Esophagus squamous epithelium (tissue), 5 donors: ENCODE measurements at places on chromosomes 16 and 17.

DNA sequence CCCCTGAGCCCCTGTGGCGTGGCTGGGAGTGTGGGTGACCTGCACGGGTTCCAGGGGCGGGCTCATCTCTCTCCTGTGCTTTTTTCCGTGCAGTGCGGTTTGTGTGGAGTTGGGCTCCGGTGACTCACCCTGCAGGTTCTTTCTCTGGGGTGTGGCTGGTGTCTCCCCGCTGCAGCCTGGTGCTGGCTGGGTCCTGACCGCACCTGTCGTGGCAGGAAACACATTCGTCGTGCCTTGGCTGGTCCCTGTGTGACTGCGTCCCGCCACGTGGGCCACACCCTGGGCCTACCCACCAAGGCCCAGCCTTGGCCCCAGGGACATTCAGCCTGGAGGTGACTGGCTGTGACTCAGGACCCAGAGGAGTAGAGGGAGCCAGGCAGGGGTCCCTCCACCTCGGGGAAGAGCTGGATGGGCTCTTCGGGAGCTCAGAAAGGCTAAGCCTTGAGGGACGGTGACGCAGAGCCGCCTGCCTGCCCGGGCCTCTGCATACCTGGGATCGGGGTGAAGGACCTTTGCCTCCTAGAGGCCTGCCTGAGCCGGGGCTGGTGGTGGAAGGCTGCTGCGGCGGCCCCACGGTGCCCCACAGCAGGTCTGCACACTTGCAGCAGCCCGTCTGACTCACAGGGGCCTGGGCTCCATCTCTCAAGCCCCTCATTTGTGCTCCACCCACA, 7.8 kb downstream of the TRAF7 start:
- H3K27me3 ChIP-seq: no peaks in the 10 kb centered on the region
- H3K4me1 ChIP-seq: peaks cover 51% of the 10 kb centered on the region
- no peak overlapping the region for H3K4me3 ChIP-seq
- no peak for DNase-seq
- H3K36me3 ChIP-seq: peaks cover 9% of the 10 kb centered on the region
- H3K27ac ChIP-seq: peak overlapping the region; percentile 98

- no peaks in the 10 kb centered on the region for H3K27me3 ChIP-seq
- no peaks in the 10 kb centered on the region for H3K36me3 ChIP-seq
- H3K4me3 ChIP-seq: no peak overlapping the region
- no peak overlapping the region for H3K27ac ChIP-seq
- DNase-seq: no peak
Observed at GRCh38 chr17:74528491-74529199, 2.6 kb downstream of the CD300LB start.

DNA sequence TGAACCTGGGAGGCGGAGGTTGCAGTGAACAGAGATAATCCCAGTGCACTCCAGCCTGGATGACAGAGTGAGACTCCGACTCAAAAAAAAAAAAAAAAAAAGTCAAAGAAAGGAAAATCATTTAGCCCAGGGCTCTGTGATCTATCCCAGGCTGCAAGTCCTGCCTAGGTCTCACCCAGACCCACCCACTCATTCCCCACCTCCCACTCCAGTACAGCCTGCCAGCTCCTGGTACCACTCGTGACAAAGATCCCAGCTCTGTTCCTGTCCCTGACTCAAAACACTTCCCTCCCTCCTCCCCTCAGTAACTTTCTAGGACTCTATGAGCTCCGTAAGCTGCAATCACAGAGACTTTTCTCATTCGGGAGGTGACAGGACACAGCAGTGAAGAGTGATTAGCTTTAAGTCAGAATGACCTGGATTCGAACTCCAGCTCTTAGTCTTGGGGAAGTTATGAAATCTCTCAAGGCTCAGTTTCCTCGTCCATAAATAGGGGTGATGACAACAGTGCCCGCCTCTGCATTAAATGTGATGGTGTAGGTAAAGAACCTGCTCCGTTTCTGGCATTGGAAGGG, 28.0 kb upstream of the MRPS23 start:
- no peaks in the 10 kb centered on the region for H3K36me3 ChIP-seq
- H3K4me3 ChIP-seq: no peak overlapping the region
- H3K27ac ChIP-seq: no peak overlapping the region
- H3K4me1 ChIP-seq: peaks cover 27% of the 10 kb centered on the region
- H3K27me3 ChIP-seq: no peaks in the 10 kb centered on the region

DNA sequence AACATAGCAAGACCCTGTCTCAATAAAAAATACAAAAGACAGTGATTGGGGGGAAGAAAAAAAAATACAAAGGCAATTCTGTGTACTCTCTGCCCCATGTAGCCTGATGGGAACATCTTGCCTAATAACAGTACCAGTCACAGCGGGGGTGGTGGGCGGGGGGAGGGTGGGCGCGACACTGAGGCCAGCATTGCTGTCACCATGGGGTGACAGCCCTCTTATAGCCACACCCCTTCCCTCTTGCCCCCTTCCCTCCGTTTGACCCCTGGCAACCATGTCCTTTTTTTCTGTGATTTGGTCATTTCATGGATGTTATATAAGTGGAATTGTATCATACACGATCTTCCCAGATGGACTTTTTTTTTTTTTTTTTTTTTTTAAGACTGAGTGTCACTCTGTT, 80.9 kb downstream of the DNAH17 start:
- H3K36me3 ChIP-seq: no peaks in the 10 kb centered on the region
- peaks cover 14% of the 10 kb centered on the region for H3K4me1 ChIP-seq
- no peak overlapping the region for H3K27ac ChIP-seq
- H3K27me3 ChIP-seq: no peaks in the 10 kb centered on the region
- no peak overlapping the region for H3K4me3 ChIP-seq

DNA sequence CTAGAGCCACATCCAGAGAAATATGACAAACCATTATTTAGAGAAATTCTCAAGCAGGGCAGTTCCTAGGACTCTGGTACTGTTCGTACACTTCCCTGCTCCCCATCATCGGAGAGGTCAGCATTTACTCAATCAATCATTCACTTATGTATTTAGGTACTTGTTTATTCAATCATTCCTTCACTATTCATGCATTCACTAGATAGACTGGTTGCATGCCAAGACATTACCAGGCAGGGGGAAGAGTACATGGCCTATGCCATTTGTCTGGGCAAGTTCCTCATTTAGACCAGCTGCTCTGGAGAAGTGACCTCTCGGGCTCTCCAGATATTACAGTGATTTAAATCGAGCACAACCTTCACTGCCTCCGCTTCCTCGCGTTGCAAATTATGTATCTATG, 603.4 kb downstream of the KCNJ2 start:
- no peaks in the 10 kb centered on the region for H3K36me3 ChIP-seq
- no peak overlapping the region for H3K4me3 ChIP-seq
- no peak overlapping the region for H3K27ac ChIP-seq
- no peak for DNase-seq
- H3K27me3 ChIP-seq: no peaks in the 10 kb centered on the region
- H3K4me1 ChIP-seq: no peaks in the 10 kb centered on the region

- peaks cover 57% of the 10 kb centered on the region for H3K4me1 ChIP-seq
- H3K36me3 ChIP-seq: no peaks in the 10 kb centered on the region
- H3K4me3 ChIP-seq: peak within 1 kb of the TSS; percentile 79
- H3K27me3 ChIP-seq: no peaks in the 10 kb centered on the region
- no peak for DNase-seq
Observed at GRCh38 chr16:30526137-30526822, at the start of gene ZNF768. Gene ZNF768 (minus strand): TSS chr16:30526566. CDS start chr16:30526413, 153 bp downstream.

DNA sequence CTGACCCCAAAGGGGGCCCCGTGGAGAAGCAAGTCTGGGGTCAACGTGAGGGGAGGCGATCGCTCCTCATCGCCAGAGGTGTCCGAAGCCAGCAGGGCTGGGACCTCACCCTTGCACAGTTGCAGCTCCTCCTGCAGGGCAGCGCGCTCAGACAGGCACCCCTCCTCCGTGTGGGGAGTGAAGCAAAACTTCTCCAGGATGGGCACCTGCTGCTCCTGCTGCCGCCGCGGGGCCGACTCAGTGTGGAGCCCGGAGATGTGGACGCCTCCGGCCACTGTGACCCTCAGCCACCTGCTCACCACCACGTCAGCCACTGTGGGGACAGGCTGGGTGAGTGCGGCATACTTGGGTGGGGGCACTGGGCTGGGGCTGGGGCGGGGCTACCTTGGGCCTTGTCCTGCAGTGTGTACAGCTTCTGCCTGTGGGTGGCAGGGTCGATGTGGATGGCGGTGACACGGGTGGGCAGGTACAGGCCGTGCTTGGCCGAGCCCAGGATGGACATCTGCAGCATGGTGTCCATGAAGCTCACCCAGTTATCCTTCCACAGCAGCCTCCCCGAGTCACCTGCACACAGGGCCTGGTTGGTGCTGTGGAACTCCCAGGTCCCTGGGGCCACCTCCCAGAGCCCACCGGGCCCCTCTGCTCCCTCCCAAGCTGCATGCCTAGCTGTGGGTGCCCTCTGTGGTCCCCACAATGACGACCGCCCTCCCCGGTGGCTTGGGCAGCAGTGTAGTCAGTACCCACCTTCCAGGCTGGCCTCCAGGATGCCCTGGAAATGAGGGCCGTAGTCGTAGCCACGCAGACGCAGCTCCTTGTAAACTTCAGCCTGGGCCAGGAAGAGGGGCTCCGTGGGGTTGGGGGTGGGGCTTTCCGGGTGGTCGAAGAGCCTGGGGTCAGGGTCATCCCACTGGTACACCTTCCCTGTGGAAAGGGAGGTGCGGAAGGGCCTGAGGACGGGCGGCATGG, 10.8 kb downstream of the FASN start:
- no peaks in the 10 kb centered on the region for H3K27me3 ChIP-seq
- peaks cover 96% of the 10 kb centered on the region for H3K36me3 ChIP-seq
- H3K4me1 ChIP-seq: no peaks in the 10 kb centered on the region
- no peak overlapping the region for H3K27ac ChIP-seq
- DNase-seq: no peak
- no peak overlapping the region for H3K4me3 ChIP-seq

DNA sequence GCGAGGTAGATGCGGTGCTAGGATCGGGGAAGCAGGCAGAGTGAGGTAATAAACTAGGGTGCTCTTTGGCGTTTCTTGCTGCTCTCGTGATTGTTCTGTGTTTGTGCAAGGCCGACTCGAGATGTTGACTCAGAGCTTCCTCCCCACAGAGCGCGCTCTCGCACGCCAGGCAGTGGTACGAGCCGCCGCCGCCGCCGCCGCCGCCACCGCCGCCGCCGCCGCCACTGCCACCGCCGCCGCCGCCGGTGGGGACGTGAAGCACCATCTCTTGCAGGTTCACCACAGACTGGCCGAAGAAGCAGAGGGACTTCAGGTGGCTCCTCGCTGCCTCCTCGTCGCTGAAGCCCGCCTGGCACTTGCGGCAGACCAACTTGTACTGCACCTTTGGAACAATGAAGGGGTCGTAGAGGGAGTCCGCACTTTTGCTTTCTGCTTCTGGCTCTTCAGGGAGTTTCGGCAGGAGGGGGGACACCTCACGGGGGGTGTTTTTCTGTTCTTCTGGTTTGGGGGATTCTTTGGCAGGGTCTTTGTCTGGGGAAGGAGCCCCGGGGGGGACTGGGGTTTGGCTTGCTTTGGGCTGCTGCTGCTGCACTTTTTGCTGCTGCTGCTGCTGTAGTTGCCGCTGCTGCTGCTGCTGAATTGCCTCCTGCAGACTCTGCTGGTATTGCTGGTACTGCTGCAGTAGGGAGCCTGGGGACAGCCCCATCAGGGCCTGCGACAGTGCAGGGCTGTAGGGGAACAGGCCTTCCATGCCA, 260.2 kb downstream of the ZFHX3 start:
- DNase-seq: no peak
- H3K27me3 ChIP-seq: no peaks in the 10 kb centered on the region

DNA sequence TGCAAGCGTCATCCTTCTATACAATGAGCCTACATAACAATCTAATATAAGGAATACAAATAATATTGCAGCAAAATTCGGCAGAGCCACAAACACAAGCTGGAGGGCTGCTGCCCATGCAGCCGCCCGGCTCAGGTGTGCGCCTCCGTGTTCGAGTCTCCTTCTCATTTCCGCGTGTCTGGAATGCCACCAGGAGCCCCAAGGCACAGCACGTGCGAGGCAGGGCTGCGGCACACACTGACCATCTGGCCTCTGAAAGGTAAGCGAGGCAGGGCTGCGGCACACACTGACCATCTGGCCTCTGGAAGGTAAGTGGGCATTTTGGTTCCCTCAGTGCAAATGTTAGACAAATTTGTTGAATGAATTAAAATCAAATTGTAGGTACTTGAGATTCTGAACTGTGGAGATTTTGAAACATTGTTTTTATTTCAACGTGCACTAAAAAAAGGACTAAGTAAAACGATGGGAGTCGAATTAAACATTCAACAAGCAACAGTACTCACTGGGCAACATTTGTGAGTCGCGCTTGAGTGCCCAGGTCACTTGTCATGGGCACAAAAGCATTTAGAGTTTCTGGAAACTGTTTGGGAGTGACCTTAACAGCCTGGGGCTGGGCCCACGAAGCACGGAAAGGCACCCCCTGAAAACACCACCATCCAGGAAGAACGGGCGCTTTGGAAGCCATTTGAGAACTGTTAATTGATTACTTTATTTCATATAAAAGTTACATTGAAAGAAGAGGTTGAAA, 37.4 kb downstream of the ZDHHC7 start:
- peaks cover 32% of the 10 kb centered on the region for H3K4me1 ChIP-seq
- no peak for DNase-seq
- no peaks in the 10 kb centered on the region for H3K27me3 ChIP-seq
- peaks cover 25% of the 10 kb centered on the region for H3K36me3 ChIP-seq
- H3K4me3 ChIP-seq: no peak overlapping the region
